CD4-positive, alpha-beta memory T cell (primary cell): ENCODE measurements at places on chromosomes 4 and X. TPM values are rescaled to one million over a fixed set of nuclear protein-coding genes. Genes with fewer than 3 reads are reported as not detected.

- no peaks in the 10 kb centered on the region for H3K27me3 ChIP-seq
- no peak overlapping the region for H3K27ac ChIP-seq
- no peaks in the 10 kb centered on the region for H3K4me1 ChIP-seq
- no peak for DNase-seq
- no peaks in the 10 kb centered on the region for H3K36me3 ChIP-seq
- H3K4me3 ChIP-seq: no peak overlapping the region
These were observed 17.7 kb downstream of the PPP2R3B start for GRCh38 chrX:368811-369562.

DNA sequence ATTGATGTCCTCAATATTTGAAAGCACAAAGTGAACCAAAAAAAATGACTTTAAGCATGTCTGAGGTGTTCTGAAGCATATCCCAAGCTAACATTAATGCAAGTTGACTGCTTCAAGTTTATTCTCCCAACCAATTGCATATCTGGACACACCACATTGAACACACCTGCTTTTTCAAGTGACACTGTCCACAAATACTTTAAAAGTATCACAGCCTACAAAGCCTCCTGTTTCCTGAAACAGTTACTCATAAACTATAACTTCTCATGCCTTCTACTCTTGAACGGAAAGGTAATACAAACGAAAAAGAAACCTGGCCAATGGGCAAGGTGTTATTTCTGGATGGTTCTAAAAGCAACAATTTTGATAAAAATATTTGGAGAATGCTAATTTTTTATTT lies 1.1 kb downstream of the CDKL2 start:
- no peaks in the 10 kb centered on the region for H3K27me3 ChIP-seq
- peaks cover 6% of the 10 kb centered on the region for H3K4me1 ChIP-seq
- H3K4me3 ChIP-seq: no peak overlapping the region

The PROM1 gene
- total RNA-seq: not detected

GRCh38 chr4:51885363-51885762 lies 42.4 kb downstream of the DCUN1D4 start:
- H3K27me3 ChIP-seq: no peaks in the 10 kb centered on the region
- no peaks in the 10 kb centered on the region for H3K36me3 ChIP-seq
- DNase-seq: no peak
- H3K4me1 ChIP-seq: no peaks in the 10 kb centered on the region
- no peak overlapping the region for H3K4me3 ChIP-seq

GRCh38 chr4:114385195-114385985 lies 213.2 kb upstream of the UGT8 start:
- H3K4me3 ChIP-seq: no peak overlapping the region
- no peak overlapping the region for H3K27ac ChIP-seq
- no peaks in the 10 kb centered on the region for H3K4me1 ChIP-seq
- no peaks in the 10 kb centered on the region for H3K36me3 ChIP-seq
- DNase-seq: no peak

The INTS6L gene
- 43.7 TPM for total RNA-seq

GRCh38 chrX:133516686-133517085 lies 101.4 kb upstream of the GPC4 start:
- DNase-seq: no peak
- no peaks in the 10 kb centered on the region for H3K27me3 ChIP-seq
- H3K36me3 ChIP-seq: no peaks in the 10 kb centered on the region

The CXCL13 gene
- not detected for total RNA-seq

- no peaks in the 10 kb centered on the region for H3K27me3 ChIP-seq
- H3K36me3 ChIP-seq: no peaks in the 10 kb centered on the region
- peak; percentile 46 for DNase-seq
- H3K4me3 ChIP-seq: no peak overlapping the region
- peaks cover 9% of the 10 kb centered on the region for H3K4me1 ChIP-seq
These were observed 1.5 kb upstream of the BCOR start for GRCh38 chrX:40099055-40099958.

The SEL1L3 gene
- 61.4 TPM for total RNA-seq

- H3K27me3 ChIP-seq: no peaks in the 10 kb centered on the region
- H3K27ac ChIP-seq: no peak overlapping the region
- DNase-seq: no peak
- H3K4me3 ChIP-seq: no peak overlapping the region
- H3K4me1 ChIP-seq: no peaks in the 10 kb centered on the region
These were observed 21.8 kb downstream of the ARSD start for GRCh38 chrX:2907295-2907694.

DNA sequence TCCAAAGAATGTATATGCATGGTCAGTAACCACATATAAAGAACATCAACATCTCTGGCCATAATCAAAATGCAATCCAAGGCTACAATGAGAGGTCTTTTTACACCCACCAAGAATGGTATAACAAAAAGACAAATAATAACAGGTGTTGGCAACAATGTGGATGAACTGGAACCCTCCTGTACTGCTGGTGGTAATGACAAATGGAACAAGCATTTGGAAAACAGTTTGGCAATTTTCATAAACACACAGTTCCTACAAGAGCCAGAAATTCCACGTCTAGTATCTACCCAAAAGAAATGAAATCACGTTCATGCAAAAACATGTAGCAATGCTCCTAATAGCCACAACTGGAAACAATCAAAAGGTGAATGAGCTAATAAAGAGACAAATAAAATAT lies 11.7 kb downstream of the UGT2B4 start:
- H3K4me3 ChIP-seq: no peak overlapping the region
- H3K27ac ChIP-seq: no peak overlapping the region

DNA sequence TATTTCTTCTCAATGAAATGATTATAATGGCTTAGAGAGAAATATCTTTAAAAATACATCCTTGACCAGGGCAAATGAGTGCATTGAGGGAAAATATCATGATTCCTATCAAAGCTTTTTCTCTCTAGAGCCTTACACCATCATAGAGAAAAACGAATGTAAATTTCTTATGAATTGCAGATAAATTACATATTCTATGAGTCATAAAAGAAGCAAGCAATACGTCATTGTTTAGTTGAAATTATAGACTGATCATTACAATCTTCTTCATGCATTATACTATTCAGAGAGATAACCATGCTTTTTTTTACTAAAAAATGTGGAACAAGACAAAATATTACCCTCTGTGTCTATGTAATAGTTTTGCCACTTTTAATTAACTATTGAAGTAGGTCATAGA lies 100.9 kb upstream of the RXFP1 start:
- no peak overlapping the region for H3K27ac ChIP-seq
- no peaks in the 10 kb centered on the region for H3K27me3 ChIP-seq
- H3K4me3 ChIP-seq: no peak overlapping the region
- DNase-seq: no peak
- no peaks in the 10 kb centered on the region for H3K4me1 ChIP-seq

GRCh38 chr4:189769131-189769530 lies 171.5 kb upstream of the FRG1 start:
- no peaks in the 10 kb centered on the region for H3K27me3 ChIP-seq
- no peaks in the 10 kb centered on the region for H3K36me3 ChIP-seq
- H3K27ac ChIP-seq: no peak overlapping the region

DNA sequence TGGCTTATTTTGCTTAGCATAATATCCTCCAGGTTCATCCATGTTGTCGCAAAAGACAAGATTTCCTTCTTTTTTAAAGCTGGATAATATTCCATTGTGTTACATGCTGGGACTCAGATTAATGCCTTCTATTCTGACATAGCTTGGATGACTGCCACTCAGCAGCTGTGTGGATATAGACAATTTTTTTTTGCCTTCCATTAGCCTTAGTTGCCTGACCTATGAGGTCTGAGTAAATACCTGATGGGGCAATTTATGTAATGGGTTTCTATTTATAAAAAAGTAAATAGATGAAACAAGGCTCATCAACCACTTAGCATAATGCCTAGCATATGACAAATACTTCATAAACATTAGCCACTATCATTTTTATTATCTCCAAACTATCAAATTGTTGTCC lies 515.4 kb downstream of the ZNF674 start:
- H3K4me3 ChIP-seq: no peak overlapping the region
- no peak overlapping the region for H3K27ac ChIP-seq

DNA sequence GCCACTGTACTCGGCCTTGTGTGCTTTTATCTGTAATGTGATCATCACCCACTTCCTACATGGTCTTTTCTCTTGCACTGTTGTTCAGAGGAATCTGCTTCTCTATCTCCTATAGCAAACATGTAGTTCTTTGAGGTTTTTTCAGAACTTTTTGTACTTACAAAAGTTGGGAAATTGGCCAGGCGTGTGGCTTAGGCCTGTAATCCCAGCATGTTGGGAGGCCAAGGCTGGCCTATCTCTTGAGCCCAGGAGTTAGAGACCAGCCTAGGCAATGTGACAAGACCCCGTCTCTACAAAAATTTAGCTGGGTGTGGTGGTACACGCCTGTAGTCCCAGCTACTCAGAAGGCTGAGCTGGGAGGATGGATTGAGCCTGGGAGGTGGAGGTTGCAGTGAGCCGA lies 30.4 kb downstream of the TAF1 start:
- peaks cover 55% of the 10 kb centered on the region for H3K36me3 ChIP-seq
- no peaks in the 10 kb centered on the region for H3K27me3 ChIP-seq
- DNase-seq: no peak

The CCDC158 gene
- total RNA-seq: not detected

GRCh38 chr4:8916351-8916885 lies 44.8 kb upstream of the HMX1 start:
- no peaks in the 10 kb centered on the region for H3K36me3 ChIP-seq
- no peak overlapping the region for H3K27ac ChIP-seq
- H3K4me1 ChIP-seq: peaks cover 6% of the 10 kb centered on the region
- H3K4me3 ChIP-seq: no peak overlapping the region
- no peak for DNase-seq

DNA sequence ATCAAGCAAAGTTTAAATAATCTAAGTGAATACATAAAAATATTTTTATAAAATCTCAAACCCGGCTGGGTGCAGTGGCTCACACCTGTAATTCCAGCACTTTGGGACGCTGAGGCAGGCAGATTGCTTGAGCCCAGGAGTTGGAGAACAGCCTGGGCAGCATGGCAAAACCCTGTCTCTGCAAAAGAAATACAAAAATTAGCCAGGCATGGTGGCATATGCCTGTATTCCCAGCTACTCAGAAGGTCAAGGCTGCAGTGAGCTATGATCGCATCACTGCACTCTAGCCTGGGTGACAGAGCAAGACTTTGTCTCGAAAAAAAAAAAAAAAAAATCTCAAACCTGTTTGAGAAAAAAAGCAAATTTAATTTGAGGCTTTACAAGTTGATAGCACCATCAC lies 96.9 kb upstream of the GPR34 start:
- H3K27ac ChIP-seq: no peak overlapping the region
- H3K27me3 ChIP-seq: no peaks in the 10 kb centered on the region
- H3K4me1 ChIP-seq: no peaks in the 10 kb centered on the region
- no peak overlapping the region for H3K4me3 ChIP-seq
- H3K36me3 ChIP-seq: no peaks in the 10 kb centered on the region

The GAGE12J gene
- not detected for total RNA-seq

GRCh38 chrX:109533631-109534030 lies 3.0 kb upstream of the NXT2 start:
- no peak overlapping the region for H3K4me3 ChIP-seq
- H3K27ac ChIP-seq: no peak overlapping the region
- H3K36me3 ChIP-seq: no peaks in the 10 kb centered on the region
- no peaks in the 10 kb centered on the region for H3K27me3 ChIP-seq
- peaks cover 13% of the 10 kb centered on the region for H3K4me1 ChIP-seq
- no peak for DNase-seq

DNA sequence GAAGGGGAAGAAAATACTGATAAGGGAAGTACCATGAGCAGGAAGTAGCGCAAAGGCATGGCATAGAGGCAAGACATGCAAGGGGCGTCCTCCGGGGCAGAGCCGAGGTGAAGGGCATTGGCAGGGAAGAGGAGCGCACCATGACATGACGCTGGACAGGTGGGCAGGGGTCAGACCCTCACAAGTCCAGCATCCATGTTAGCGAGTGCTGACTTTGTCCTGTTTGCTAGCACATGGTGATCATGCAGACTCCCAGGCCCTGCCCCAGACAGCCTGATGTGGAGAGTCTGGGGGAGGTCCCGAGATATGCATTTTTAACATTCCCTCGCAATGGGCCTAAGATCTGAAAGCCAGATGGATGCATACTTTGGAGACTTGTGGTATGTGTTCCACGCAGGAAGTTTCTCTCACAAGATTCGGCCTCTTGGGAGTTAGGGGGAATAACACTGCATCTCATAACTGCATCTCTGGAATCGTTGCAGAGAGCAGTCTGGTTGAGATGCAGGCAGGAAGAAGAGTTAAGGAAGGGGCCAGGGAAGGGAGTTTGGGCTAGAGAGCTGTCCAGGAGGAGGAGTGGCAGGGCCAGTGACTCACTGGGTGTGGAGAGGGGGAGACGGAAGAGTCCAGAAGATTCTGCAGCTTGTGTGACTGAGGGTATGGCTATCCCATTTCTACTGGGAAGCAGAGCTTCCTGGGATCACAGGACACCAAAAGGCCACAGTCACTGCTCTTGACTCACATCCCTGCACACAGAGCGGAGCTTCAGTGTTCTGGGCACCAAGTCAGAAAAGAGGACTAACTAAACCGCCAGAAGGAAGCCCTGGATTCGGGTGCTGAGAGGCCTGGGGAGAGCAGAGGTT lies 59.7 kb downstream of the FAM184B start:
- no peak overlapping the region for H3K27ac ChIP-seq
- no peak for DNase-seq
- H3K4me1 ChIP-seq: no peaks in the 10 kb centered on the region
- H3K36me3 ChIP-seq: no peaks in the 10 kb centered on the region
- no peaks in the 10 kb centered on the region for H3K27me3 ChIP-seq
- no peak overlapping the region for H3K4me3 ChIP-seq

DNA sequence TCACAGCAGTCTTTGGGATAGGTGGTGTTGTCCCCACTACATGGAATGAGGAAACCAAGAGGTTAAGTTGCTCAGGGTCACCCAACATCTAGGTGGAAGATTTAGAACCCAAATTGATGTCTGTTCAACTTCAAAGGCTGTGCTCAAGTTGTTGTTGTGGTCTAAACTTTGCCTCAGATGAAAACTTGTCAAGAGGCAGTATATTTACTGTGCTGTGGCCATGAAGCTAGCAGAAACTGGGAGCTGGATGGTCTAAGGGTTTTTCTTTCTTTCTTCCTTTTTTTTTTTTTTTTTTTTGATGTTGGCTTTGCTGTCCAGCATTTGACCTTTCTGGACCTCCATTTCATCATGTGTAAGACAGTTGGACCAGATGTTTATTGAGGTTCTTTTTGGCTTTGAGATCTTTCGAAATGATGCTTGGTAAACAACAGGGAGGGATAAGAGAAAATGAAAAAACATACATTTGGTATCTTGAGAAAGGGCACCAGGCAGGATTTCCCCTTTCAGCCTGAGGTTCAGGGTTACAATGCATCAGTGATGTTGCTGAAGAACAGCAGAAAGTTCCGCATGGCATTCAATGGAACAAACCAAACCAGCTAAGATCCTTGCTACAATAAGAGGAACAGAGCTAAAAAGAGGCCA lies 166.2 kb upstream of the RPS6KA3 start:
- peaks cover 53% of the 10 kb centered on the region for H3K4me1 ChIP-seq
- H3K27ac ChIP-seq: no peak overlapping the region

The FRMD7 gene
- total RNA-seq: not detected

- DNase-seq: no peak
- no peaks in the 10 kb centered on the region for H3K27me3 ChIP-seq
These were observed 23.7 kb upstream of the UNC5C start for GRCh38 chr4:95572304-95572991.
